Stimulated activated effector memory CD8-positive, alpha-beta T cell treated with anti-CD3 and anti-CD28 coated beads, Interleukin-12 subunit alpha, Interleukin-12 subunit beta, amount 100 ng/mL, for 72 hours (primary cell): ENCODE measurements at places on chromosomes 7 and 10.

- DNase-seq: peak; percentile 72
Measured at GRCh38 chr10:100338434-100339036, 8.5 kb upstream of the SCD start.

GRCh38 chr7:137882261-137882668 lies 35.5 kb upstream of the DGKI start:
- no peak for DNase-seq

GRCh38 chr10:71840958-71841335 lies 10.1 kb downstream of the PSAP start:
- no peak for DNase-seq

- no peak for DNase-seq
Measured at GRCh38 chr10:45460235-45460878, 86.3 kb downstream of the ALOX5 start.

DNA sequence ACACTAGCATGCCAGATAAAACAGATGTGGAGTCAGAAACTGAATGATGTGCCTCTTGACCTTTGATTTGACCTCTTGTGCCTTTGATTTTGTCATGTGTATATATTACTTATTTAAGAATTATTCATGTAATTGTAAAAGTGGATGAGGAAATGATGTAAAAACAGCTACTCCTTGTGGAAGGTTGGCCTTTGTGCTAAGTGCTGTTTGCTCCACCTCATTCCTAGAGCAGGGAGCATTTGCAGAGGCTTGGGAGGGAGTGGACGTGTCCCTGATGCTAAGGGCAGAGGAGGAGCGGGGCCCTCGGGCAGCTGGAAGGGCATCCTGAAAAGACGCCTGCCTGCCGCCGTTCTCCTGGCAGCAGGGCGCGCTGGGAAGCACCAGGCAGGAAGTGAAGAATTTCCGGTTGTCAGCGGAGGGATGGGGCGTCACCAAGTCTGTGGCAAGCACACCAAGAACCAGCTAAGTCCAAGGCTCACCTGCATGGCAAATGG lies 197.6 kb upstream of the ZNF32 start:
- no peak for DNase-seq

GRCh38 chr7:88322151-88322550 lies 15.5 kb upstream of the STEAP4 start:
- no peak for DNase-seq

DNA sequence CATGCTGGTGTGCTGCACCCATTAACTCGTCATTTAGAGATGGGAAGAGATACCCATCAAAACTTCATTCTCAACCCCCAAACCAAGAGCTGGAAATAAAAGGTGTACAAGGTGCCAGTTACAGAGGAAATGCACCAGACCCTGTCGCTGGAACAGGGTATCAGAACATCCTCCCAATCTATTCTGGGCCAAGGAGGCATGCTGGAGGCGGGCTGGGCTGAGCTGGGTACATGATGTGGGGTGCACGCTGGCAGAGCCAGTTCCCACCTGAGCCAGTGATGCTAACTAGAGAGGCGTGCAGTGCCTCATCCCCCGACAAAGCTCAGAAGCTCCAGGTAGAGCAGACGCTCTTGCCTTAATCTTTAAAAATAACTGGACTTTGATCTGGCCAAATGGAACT lies 70.1 kb downstream of the NPSR1 start:
- DNase-seq: no peak

GRCh38 chr7:2520131-2520760 lies 672 bp downstream of the LFNG start:
- DNase-seq: no peak

DNA sequence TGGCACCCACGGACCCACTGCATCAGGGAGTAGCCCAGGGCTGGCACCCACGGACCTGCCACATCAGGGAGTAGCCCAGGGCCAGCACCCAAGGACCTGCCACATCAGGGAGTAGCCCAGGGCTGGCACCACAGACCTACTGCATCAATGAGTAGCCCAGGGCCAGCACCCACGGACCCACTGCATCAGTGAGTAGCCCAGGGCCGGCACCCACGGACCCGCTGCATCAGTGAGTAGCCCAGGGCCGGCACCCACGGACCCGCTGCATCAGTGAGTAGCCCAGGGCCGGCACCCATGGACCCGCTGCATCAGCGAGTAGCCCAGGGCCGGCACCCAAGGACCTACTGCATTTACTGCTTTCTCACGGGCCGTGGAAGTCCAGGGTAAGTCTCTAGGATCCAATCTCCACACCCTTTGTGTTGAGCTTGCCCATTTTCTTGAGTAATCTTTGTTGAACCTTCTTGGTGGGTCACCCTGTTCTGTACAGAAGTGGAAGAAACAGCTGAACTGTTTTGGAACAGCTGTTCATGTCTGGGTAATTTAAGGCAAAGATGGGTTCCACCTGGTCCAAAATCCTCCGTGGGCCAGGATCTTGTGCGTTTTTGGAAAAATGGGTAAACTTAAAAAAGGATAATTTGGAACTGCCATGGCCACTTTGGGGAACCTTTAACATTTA lies 69.0 kb downstream of the VIPR2 start:
- no peak for DNase-seq

DNA sequence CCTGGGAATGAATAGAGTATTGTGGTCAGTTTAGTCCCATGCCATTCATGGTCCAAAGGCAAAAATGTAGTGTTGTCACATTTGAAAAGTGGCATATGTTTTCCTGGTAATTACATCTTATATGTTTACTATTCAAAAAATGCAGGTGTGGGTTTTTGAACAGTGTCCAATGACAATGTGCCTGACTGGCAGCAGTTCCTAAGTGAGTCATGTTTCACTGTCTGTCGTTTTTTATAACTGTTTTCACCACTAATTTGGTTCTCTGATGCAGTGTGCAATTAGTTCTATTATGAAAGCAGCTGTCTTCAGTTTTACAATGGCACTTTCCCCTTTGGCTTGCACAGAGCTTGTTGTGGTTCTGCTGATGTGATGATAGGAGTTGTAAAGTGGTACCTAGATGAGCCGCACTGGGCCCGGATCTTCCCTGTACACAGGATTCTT lies 162.3 kb downstream of the SEM1 start:
- DNase-seq: no peak

DNA sequence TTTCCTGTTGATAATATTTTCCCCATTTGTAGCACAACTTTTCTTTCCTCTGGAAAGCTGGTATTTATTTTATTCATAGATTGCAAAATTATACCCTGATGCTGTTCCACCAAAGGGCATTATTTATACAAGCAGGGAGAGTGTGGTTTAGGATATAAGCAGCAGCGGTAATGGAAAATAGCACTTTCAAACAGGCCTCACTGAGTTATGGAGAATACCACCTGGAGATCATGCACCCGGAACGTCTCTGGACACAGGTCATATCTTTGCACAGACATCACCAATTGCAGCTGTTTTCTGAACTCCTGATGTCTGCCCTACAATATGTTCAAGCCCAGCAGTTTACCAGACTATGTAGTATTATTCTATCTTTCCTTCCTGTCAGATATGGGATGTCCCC lies 2.0 kb upstream of the CALD1 start:
- no peak for DNase-seq
